IPS DF 6.9 (cell line): ENCODE measurements at places on chromosomes 7 and 10.

GRCh38 chr7:31815796-31816195 lies 128.8 kb downstream of the PPP1R17 start:
- DNase-seq, result no peak

DNA sequence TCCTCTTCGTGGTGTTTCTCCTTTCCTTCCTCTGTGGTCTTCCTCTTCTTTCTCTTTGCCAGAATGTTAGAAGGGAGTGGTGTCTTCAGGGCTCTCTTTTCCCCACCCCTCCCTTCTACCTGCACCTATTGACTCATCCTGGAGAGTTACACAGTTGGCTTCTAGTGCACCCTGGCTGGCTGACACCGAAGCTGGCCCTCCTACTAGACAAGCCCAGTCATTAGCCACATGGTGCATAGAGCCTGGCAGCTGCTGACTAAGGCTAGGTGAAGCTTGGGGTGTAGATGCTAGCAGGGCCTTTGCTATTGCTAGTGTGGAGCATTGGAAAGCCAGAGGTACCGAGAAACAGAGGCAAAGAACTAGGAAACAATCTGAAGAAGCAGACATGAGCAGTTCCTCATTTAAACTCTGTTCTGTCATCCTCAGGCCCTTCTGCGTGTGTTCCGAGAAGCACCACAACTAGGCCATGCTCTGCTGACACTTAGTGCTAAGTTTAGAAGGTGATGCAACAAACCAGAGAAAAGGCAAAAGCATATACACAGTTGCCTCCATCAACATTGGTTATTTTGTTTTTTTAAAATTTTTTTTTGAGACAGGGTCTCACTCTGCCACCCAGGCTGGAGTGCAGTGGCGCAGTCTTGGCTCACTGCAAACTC lies 213.9 kb downstream of the BAMBI start:
- no peak for DNase-seq

DNA sequence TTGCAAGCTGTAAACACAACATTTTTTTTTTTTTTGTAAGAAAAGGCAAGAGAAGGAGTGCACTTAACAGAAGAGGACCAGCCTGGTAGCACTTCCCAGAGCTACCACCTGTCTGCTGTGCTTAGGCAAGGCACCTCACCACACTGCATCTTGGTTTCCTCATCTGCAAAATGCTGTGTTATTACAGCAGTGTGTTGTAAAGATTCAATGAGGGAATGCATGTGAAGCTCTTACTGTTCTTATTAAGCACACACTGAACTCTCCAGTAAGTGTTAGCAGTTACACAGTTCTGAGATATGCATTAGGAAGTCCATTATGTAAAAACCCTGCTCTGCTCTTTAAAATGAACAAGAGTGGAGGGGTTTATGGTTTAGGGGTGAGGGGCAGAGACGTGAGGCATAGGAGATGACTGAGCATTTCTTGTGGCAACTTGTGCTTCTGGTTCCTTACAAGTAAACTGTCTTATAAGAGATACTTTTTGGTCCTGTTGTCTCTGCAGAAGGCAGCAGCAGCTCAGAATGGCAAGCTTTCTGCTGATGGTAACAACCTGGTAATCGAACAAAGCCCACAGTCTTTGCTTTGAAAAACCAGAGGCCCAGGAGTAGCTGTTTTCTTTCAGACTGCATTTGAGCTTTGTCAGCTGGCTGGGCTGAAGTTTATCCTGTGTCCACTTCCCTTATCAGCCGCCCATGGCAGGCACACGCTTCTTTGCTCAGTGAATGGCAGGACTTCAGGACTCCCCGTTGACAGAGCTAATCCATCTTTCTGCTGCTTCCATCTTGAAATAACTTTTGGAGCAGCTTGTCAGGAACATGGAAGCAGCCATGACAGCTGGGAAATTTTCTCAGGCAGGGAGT lies 98.8 kb upstream of the BMPER start:
- DNase-seq, result no peak

- DNase-seq, result no peak
These were observed 64.8 kb upstream of the PRKAR2B start for GRCh38 chr7:106979551-106980357.

- DNase-seq, result no peak
These were observed 244.5 kb upstream of the PTER start for GRCh38 chr10:16192337-16192736.
